ENCODE measurements at places on chromosomes 6 and 20.

GRCh38 chr6:74182992-74183391 is 487.0 kb downstream of the CD109 start:
- DNase-seq = peak; percentile 7

DNA sequence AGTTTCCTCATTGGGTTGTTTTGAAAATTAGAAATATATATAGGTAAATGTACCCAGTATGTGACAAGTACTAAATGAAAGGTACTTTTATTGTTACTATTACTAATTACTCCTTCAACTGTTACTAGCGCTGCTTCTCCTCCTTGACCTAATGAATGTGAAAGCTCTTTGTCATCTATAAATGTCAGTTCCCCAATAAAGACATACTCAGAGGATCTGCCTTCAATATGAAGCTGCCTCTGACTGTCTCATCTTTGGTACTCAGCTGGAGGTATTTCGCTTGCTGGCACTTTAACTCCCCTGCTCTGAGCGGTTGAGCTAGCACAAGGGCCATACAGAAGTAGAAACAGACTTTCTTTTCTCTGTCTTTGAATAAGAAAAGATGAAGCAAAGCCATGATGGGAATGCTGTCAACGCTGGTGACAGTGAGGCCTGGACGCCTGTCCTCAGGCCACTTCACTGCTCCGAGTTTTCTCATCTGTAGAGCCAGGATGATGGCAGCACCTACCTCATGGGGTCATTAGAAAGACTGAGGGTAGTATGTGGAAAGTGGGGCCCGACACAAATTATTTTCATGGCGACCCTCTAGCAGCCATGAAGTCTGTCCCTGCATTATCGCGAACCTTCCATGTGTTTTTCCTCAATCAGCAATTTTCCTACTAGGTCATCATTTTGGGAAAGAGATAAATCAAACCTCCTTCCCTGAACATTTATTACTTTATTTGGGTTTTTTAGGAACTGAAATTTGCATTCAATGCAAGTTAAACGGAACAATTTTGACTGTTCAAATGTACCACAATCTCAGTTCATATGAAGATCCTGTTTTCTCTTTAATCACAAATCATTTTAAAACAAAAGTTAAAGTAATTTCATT is 55.9 kb upstream of the SNX9 start:
- no peak for DNase-seq

DNA sequence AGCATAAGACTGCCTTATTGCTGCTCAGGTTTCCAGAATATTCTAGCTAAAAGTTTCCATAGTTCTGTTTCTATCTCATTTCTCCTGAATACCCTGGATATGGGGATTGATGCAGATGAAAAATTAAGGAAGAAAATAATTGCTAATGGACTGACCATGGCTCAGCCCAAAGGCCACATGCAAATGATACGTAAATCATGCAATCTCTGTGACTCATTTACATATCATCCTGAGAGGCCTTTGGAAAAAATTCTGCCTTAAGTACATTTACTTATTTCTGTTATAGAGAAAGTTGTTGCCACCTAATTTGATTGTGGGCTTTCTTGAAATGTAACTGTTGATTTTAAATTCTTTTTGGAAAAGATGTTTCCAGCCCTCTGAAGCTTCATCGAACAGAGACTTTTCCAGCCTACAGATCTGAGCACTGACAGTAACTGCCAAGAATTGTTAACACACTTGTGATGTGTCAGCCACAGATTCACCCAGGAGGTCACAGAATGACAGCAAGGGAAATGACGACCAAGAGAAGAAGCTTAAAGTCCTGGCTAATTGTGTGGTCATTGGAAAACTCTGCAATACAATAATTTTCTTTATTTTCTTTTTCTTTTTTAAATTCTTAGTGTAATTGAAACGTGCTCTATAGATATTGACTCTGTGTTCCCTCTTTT is 174.8 kb downstream of the DOK5 start:
- no peak for DNase-seq

DNA sequence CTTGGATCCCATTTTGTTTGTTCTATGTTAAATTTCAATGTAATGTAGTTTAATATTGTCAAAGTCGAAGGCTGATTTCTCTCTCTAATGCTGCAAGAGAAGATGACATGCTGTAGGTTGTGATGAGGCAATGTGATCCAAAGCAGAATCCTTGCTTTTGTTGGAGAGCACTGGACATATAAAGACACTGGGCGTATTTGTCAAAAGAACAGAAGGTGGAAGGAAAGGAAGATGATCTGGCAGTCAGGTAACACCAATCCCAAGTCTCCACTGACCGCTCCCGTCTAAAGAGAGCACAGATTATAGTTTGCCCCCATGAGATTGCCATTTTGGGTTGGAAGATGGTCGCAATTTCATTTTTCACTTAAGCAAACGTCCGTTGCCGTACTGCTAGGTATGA is 935 bp upstream of the RFX6 start:
- no peak for DNase-seq

GRCh38 chr6:71602385-71603007 is 283.9 kb upstream of the RIMS1 start:
- peak; percentile 94 for DNase-seq

DNA sequence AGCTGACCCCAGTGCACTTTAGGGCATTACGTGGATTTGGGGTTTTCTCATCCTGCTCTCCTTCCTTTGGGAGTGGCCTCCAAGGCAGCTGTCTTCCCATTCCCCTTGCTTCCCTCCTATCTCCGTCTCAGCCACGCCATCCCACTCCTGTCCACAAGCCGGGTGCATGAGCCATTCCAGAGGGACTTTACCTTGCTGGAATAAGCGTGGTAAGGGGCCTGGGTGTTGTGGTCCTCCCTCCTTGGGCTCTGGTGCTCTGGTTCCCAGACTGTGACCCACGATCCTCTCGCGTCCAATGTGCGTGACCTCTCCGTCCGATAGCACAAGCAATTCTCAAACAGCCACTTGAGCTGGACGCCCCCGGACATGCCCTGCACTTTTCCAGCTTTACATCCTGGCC is 60.6 kb upstream of the NKX2-2 start:
- no peak for DNase-seq

- no peak for DNase-seq
These were observed 169.1 kb upstream of the AKAP12 start for GRCh38 chr6:151070631-151071051.

DNA sequence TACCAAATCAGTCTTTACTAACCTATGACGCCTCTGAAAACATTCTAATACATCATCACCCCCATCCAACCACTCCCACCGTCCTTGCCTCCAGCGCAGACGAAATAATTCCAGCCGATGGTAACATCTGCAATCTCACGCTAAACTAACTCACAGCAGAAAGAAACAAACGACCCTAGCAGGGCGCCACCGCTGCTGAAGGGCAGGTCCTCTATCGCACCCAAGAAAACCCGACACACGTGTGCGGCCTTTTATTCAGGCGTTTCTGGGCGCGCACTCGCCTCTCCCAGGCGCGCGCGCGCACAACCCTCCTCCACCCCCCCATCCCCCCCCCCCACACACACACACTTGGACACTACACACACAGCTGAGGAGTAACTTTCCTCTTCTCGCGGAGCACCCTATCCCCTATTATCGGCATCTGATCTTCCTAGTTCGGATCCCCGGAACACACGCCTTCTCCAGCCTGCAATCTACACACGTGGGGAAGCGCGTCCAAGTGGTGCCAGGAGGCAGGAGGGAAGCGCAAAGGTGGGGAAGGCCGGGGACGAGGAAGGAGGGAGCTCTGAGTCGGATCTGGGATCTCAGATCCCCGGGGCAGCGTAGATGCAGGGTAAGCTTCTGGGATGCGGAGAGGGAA is 1.4 kb downstream of the GFOD1 start:
- DNase-seq = peak; percentile 66

DNA sequence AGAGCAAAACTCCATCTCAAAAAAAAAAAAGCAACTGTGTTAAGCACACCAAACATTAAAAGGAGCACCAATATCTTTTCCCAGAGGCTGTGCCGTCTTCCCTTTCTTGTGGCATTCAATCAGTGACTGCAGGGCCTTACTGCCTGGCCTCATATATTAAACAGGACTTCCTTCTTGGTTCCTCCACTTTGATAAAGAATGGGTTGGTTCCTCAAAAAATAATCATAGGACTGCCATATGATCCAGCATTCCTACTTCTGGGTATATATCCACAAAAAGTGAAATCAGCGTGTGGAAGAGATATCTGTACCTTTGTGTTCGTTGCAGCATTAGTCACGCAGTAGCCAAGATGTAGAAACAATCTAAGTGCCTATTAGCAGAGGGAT is 40.3 kb upstream of the GFOD1 start:
- DNase-seq = no peak

DNA sequence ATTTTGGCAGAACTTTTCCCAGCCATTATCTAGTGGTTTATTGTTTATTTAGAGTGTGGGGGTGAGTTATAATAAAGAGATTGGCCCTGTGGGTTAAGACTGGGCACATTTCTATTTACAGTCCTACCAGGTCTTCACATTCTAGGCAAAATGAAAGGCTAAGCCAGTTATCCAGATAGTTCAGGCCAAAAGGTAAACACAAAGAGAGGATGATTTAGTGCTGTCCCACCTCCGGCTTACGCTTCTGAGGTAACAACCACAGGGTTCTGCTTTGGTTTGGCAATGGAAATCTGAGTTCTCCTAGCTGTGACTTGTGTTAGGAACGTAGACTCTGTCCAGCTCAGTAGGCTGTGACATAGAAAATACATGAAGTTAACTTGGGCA is 50.3 kb upstream of the PTPRK start:
- no peak for DNase-seq

GRCh38 chr20:62308102-62308822 is 5.5 kb downstream of the ADRM1 start:
- DNase-seq = peak; percentile 20

GRCh38 chr6:10383331-10384090 is 31.4 kb downstream of the TFAP2A start:
- DNase-seq = peak; percentile 41

DNA sequence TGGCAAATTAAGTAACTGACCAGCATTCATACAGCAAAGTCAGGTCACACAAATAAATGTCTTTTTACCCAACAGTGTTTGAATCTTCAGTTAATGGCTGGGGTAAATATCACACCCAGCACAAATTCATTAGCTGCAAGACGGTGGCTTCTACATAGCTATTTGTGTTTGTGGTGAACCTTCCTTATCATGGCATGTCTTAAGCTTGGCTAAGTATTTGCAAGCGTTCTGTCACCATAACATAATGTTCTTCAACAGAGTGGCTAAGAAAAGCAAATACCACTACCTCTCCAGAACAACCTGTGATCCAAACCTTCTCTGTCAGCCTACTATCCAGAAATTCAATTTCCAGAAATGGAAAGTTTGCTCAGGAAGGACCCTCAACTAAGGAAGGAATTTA is 255.6 kb upstream of the TAB2 start:
- DNase-seq = no peak

GRCh38 chr6:157542414-157543160 is 161.6 kb downstream of the ZDHHC14 start:
- DNase-seq = no peak

- no peak for DNase-seq
These were observed 311.9 kb upstream of the CITED2 start for GRCh38 chr6:139686308-139686707.

DNA sequence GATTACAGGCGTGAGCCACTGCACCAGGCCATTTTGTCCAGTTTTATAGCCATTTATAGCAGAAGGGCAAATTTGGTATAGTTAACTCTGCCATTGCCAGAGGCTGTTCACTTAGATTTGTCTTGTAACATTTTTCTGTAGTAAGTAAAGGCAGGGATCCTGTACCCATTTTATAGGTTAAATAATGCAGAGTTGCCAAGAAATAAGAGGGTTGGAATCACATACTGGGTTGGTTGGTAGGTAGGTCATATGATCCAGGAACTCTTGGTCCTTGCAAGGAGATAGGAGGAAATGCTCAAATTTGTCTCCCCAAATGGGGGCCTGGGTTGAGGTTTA is 68.1 kb downstream of the SHLD1 start:
- DNase-seq = no peak

DNA sequence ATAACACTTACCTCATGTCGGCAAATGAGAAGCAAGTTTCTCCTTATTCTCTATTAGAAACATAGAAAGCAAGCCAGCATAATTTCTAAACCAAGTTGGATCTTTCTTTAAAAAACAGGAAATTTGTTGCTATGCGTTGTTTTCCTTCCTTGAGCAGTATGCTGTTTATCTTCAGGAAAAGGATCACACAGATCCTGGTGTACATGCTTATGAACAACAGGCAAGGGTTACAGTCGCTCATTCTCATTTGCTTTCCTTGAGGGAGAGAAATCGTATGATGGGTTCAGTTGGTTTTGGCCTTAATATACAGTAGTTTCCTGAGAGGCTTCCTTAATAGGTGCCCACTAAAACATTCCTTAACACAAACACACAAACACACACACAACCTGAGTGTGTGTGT is 118.8 kb downstream of the FYN start:
- no peak for DNase-seq

GRCh38 chr6:133240511-133241085 is 559 bp upstream of the EYA4 start:
- DNase-seq = peak; percentile 9

DNA sequence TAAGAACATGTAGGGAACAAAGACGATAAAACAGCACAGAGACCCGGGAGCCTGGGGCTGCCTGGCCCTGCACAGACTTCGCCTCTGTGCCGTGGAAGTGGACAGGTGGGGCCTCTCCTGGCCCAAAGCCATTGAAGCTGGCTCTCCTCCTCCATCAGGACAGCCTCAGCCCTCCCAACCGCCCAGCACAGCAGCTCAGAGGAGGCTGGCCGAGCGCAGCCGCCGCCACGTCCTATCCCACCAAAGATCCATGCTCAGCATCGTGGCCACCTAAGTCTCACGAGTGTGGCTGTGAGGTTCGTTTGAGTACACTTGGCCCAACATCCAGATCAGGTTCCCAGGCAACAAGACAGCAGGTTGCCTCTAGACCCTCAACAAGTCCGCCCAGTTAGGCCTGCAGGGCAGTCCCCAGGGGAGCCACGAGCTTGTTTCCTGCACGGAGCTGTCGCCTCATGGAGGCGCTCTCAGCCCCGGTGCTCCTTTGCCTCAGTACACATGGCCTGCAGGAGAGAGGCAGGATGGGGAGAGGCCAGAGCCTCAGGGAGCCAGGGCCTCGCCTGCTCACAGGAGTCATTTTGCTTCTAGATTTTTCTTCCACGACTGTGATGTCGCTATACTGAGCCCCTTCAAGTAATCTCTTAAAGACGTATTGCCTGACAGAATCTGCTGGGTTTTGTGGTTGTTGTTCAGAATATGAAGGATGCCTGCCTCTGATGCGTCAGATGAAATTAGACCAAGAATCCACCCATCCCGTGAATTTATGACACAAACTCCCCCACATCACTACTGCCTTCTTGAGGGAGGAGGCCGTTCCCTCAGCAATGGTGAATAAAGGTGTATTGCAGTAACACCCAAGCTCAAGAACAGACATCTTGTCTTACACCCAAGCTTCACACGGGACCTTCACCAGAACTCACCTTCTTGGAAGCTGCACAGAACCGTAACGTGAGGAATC is 102.7 kb downstream of the RNASET2 start:
- DNase-seq = no peak

DNA sequence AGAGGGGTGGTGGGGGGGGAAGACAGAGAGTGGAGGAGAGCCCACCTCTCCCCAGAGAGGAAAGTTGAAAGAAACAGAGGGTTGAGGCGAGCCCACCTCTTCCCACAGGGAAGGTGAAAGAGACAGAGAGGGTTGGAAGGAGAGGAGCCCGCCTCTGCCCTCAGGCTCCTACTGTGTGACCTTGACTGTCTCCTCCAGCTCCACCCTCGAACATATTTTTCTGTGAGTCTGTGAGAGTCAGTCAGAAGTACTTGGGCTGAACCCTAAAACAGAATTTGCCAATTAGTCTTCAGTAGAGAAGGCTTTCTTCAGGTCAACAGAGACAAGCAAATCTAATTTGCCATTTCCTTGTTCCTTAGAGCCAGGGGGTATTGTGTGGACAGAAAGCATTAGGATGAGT is 153.7 kb upstream of the SNX9 start:
- no peak for DNase-seq

Data from epithelial cell of esophagus (primary cell).